Stimulated activated CD8-positive, alpha-beta memory T cell treated with anti-CD3 and anti-CD28 coated beads, Interleukin-4, amount 100 ng/mL, for 1 hour (primary cell): ENCODE measurements at places on chromosomes 16 and 17.

DNA sequence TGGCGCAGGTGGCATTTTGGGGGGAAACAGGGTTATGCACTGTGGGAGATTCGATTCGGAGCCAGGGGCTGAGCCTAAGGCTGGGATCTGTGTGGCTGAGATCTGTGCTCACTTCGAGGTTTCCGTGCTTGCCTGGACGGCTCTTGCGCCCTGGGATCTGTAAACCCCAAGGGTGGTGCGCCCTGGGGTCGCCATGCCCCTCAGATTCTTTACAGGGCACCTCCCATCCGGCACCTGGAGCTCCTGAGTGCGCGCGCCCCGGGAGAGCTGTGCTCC is 377 bp downstream of the SLC13A5 start:
- DNase-seq: no peak

DNA sequence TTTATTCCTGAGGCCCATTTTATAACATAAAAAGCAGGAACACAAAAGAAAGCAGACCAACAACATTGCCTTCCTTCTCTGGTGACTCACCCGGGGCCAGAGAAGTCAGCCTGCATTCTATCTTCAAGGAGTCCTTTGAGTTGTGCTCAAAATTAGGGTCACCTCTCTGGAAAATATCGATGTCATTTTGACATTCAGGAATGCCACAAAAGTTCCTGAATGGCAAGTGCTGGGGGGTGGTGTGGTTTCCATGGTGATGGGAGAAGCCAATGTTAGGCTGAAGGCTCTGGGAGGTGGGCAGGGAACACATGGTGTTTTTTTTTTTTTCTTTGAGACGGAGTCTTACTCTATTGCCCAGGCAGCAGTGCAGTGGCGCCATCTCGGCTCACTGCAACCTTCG is 159.6 kb downstream of the HAPSTR1 start:
- no peak for DNase-seq

DNA sequence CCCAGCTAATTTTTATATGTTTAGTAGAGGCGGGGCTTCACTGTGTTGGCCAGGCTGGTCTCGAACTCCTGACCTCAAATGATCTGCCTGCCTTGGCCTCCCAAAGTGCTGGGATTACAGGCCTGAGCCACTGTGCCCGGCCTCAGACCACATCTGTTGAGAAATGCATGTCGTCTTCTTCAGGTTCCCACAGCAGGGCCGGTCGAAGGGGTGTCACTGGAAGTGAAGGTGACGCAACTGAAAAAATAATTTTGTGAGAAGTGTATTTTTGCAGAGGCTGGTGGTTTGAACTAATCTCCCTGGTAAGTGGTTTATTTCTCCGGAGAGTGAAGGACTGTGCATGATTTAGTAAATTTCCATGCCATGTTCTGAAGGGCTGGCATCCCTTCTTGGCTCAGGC is 33.4 kb upstream of the IL34 start:
- DNase-seq: no peak

- DNase-seq: no peak
These were observed 75.8 kb upstream of the MED13 start for GRCh38 chr17:62140836-62141235.

GRCh38 chr16:58515871-58516767 is 802 bp downstream of the SETD6 start:
- DNase-seq: no peak

DNA sequence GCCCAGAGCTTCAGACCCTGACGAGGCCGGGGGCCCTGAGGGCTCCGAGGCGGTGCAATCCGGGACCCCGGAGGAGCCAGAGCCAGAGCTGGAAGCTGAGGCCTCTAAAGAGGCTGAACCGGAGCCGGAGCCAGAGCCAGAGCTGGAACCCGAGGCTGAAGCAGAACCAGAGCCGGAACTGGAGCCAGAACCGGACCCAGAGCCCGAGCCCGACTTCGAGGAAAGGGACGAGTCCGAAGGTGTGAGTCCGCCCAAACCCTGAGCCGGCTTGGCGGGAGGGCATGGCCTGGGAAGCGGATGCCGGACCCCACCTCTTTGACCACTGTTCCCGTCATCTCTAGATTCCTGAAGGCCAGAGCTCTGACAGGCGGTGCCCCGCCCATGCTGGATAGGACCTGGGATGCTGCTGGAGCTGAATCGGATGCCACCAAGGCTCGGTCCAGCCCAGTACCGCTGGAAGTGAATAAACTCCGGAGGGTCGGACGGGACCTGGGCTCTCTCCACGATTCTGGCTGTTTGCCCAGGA is 4.4 kb downstream of the NOL3 start:
- DNase-seq: no peak

- DNase-seq: no peak
These were observed 11.8 kb downstream of the CNGB1 start for GRCh38 chr16:57959121-57959520.

DNA sequence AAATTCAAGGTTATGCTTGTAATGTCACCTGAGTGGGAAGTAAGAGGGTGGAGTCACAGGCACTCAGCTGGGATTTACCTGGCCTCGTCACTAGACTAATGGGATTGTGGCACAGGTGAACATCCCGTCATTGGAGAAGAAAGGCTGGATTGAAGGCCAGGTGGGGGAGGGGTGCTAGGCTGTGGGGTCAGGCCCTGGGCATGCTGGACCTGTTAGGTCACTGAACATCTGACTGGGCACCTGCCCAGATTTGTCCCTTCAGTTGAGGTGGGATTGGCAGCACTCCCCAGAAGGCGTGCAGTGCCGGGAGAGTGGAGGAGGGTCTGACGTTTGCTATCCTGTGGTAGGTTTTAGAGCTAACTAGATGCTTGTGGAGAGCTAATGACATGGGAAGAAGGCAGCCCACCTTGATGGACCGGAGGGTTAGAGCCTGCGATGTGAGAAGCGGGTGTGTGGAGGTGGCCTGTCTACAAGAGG is 161.5 kb upstream of the ZNF267 start:
- DNase-seq: no peak
